ENCODE measurements at places on chromosomes 11 and 22. TPM values are rescaled to one million over a fixed set of nuclear protein-coding genes. Genes with fewer than 3 reads are reported as not detected.

The GVQW3 gene
- 2.5 TPM for total RNA-seq

GRCh38 chr11:12242966-12243365, 132.6 kb downstream of the MICAL2 start:
- DNase-seq: no peak

- peak; percentile 75 for DNase-seq
These were observed 305.1 kb downstream of the CNTN5 start for GRCh38 chr11:99325847-99326246.

DNA sequence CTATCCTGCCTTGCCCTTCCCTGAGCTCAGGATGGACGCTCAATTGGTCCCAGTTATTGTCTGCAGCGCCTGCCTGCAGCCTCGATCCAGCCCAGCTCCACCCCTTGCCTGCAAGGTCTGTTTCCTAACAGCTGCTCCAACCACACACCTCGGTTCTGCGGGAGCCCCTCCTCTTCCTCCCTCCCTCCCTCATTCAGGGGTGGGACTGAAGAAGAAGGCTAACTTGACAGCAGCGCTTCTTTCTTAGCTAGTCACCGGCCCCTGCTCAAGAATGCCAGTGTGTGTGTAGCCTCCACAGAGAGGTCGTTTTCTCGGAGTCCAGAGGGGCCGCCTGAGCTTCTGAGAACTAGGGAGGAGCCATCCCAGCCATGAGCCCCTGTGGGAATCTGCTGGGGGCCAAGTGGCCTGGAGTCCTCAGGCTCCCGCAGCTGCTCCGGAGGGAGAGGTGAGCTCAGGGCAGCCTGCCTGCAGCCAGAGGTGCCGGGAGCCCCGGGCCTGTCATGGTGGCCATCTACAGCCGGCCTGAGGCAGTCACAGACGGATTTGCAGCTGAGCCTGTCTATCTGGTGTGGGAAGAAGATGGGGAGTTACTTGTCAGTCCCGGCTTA, 36.1 kb downstream of the LIMK2 start:
- no peak for DNase-seq

GRCh38 chr11:117407016-117407415, 79.4 kb downstream of the CEP164 start:
- no peak for DNase-seq
